ENCODE measurements at places on chromosomes 16 and 17.

DNA sequence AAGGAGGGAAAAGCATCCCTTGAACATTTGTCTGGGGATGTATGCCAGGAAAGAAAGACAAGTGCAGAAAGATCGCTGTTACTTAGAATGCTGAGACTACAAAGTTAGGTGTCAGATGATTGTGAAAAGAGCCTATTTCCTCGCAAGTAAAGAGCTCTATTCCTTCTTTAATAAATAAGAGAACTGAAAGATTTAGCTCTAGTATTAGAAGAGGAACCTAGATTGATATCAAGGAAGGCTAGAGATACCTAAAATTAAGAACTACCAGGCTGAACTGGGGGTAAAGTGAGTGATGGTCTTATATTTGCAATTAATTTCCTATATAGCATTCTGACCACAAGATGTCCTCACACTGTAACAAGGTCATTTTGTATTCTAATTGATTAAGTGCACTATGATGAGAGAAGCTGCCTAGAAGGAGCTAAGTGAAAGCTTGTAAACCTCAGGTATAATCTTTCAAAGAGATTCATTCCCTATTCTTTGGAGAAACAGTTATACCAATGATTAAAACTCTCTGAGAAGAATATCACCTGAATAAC lies 62.3 kb downstream of the SSH2 start:
- no peak for DNase-seq

- no peak for DNase-seq
Observed at GRCh38 chr16:69424935-69425784, 741 bp downstream of the CYB5B start.

GRCh38 chr16:54240271-54241129 lies 46.1 kb downstream of the IRX3 start:
- no peak for DNase-seq

DNA sequence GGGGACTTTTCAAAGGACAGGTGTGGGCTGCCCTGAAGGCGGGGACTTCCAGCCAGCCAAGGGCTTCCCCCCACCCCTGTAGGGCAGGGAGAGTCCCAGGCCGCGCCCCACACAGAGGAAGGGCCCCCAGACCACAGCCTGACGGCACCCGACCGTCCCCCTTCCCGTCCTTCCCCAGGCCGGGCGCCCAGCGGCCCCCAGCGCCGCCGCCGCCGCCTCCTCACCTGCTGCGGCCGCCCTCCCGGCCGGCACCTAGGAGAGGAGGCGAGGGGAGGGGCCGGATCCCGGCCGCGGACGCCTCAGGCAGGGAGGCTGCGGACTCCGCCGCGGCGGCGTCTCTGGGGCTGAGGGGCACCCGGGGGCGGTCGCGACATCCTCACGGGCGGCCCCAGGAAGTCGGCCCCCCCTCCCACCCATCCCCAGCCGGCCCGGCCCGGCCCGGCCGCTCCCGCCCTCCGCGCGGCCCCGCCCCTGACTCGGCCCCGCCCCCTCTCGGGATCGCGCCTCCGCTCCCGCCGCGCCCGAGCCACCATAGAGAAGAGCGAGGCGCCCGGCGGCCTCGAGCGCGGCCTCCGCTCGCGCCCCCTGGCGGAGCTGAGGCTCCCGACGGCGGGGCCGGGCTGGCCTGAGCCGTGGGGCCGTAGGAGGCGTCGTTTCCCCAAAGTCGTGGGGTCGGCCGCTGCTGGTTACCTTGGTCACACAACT lies 25.5 kb upstream of the RFFL start:
- DNase-seq = peak; percentile 90

- no peak for DNase-seq
Observed at GRCh38 chr16:85978291-85978775, 79.4 kb downstream of the IRF8 start.

DNA sequence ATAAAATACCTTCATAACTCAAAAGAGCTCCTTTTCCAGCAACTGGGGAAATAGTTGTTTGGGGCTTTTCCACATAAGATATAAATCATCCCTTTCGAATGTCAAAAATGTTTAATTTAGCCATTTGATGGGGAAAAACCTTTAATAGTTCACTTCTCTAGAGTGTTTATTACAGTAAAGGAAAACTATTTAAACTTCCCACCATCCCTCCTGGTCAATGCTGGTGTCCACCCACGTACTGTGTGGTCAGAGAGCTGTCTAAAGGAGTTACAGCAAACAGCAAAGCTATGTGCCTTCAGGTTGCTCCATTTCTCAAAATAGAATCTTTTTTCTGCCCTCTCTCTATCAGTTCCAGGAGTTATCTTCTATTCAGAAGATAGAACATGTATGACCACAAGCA lies 33.5 kb downstream of the KANSL1 start:
- no peak for DNase-seq

GRCh38 chr17:77049440-77049839 lies 91.3 kb upstream of the SEC14L1 start:
- DNase-seq = no peak

GRCh38 chr16:566475-567372 lies at the start of gene NHLRC4:
TSS of gene NHLRC4 (plus strand) at chr16:567005. CDS start at chr16:568048, 1,043 bp downstream.
- DNase-seq = peak; percentile 71

DNA sequence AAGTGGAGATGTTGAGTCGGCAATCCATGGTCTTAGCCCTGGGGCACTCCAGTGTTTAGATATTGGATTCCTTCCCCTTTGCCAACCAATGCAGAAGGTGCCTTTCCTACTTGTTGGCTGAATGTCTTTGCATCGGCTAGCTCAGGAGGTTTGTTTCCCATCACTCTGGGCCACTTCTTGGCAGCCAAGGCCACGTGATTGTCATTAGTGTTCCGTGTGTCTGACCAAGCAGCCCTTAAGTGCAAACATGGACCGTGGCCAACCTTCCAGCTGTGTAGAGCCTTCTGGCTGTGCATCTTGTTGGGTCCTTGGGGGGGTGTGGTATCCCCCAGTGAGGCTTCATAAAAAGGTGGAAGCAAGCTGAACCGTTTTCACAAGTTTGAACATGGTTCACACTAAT lies 66.0 kb downstream of the GNAO1 start:
- no peak for DNase-seq

GRCh38 chr17:40065769-40066510 lies 3.2 kb downstream of the THRA start:
- DNase-seq = no peak

DNA sequence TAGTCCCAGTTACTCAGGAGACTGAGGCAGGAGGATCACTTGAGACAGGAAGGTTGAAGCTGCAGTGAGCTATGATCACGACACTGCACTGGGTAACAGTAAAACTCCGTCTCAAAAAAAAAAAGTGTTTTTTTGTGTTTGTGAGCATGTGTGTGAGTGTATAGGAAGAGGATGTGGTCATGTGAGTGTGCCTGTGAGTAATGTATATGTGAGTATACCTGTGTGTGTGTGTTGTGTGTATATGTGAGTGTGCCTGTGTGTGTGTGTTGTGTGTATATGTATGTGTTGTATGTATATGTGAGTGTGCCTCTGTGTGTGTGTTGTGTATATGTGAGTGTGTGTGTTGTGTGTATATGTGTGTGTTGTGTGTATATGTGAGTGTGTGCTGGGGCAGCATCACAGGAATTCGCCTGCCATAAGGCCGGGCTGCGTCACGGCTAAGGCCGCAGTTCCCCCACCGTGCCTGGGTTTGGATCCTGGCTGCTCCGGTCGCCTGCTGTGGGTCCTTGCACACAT lies 21.4 kb upstream of the NPTX1 start:
- no peak for DNase-seq

DNA sequence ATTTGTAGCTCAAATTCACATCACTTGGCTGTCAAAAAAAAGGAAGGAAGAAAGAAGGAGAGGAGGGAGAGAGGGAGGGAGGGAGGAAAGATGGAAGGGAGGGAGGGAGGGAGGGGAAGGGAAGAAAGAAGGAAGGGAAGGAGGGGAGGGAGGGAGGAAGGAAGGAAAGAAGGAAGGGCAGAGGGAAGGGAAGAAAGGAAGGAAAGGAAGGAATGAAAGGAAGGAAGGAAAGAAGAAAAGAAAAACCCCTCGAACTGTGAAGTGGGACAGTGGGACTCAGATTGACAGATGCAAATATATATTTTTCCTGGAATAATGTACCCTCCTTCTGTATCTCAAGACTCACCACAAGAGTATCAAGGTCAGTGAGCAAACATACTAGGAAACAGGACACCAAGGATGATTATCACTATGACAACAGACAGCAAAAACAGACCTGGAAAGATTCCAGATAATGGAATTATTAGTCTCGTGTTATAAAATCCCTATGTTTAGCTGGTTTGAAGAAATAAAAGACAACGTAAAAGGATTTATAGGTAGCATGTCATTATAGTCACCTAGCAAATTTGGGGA lies 24.2 kb upstream of the ABCA3 start:
- DNase-seq = no peak

DNA sequence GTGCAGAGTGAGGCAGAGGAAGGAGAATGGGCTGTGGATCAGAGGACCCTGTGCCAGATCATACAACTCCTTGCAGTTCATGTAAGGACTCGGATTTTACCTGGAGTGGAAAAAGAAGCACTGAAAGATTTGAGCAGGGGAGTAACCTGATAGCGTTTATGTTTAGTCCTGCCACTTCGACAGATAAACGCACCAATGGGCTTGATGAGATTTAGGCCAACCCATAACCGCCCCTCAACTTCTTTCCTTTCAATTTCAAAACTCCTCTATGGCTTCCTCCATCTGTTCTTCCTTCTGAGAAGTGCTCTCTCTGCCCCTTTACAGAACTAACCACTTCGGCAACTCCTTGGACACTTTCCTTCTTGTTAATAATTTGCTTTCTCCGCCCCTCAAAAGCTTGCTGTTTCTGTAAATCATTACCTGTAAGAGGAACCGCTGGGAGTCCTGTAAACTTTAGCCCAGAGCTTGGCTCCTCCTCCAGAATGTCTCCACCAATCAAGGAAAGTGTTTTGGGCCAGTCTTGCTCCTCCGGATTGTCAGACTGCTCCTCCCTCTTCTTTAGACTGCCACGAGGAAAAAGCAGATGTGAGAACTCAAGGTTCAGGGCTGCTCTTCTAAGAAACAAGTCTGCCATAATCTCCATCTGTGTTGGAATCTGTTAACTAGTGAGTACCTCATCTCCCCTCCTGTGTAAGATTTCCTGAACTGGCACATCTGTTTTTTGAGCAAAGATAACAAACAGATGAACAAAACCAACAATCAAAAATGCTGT lies at the start of gene ACSM3:
Gene ACSM3 (plus strand): TSS at position 554 of the 772 bp plus-strand sequence. CDS start 6,021 bp downstream, outside the sequence.
- DNase-seq = peak; percentile 70

GRCh38 chr16:59597269-59597668 lies 863.2 kb upstream of the GOT2 start:
- no peak for DNase-seq

DNA sequence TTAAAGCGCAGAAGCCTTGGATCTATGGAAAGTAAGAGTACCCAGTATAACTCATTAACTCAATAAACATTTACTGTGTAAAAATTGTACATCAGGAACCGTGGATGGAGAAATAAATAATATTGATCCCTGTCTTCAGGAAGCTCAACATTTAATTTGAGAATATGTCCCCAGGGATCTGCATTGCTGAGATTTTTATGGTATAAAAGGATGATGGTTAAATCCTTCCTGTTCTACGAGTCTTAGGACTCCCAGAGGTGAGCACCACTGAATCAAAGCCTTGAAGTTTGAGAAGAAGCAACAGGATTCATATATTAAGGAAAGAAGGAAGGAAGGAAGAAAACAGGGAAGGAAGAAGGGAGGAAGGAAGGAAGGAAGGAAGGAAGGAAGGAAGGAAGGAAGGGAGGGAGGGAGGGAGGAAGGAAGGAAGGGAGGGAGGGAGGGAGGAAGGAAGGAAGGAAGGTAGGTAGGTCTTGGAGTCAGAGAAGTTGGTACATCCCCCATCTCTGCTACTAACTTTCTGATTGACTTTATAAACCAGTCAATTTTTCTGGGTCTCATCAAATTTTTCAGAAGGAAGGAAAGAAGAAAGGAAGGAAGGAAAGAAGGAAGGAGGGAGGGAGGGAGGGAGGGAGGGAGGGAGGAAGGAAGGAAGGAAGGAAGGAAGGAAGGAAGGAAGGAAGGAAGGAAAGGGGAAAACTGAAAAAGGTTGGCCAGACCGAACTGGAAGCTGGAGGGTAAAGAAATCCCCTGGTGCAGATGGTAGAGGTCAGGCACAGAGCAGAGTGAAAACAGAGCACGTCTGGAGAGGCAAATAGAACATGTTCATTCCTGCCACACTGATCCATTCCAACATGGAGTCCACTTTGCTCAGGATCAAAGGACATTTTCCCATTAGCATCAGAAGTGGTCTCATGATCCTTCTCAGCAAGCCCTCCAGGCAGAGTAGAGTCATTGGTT lies 422.2 kb upstream of the CDH11 start:
- DNase-seq = no peak

GRCh38 chr16:62692685-62693084 lies 656.4 kb upstream of the CDH8 start:
- no peak for DNase-seq

- no peak for DNase-seq
Observed at GRCh38 chr16:15435216-15435864, 952 bp downstream of the BMERB1 start.

DNA sequence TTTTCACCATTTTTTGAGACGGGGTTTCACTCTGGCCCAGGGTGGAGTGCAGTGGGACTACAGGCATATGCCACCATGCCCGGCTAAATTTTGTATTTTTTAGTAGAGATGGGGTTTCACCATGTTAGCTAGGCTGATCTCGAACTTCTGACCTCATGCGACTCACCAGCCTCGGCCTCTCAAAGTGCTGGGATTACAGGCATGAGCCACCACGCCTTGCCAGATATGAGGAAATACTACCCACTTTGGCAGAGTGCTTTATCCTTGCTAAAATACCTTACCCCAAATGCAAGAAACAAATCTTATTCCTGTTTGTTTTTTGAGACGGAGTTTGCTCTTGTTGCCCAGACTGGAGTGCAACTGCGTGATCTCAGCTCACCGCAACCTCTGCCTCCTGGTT lies 62.9 kb upstream of the MGAT5B start:
- DNase-seq = no peak

DNA sequence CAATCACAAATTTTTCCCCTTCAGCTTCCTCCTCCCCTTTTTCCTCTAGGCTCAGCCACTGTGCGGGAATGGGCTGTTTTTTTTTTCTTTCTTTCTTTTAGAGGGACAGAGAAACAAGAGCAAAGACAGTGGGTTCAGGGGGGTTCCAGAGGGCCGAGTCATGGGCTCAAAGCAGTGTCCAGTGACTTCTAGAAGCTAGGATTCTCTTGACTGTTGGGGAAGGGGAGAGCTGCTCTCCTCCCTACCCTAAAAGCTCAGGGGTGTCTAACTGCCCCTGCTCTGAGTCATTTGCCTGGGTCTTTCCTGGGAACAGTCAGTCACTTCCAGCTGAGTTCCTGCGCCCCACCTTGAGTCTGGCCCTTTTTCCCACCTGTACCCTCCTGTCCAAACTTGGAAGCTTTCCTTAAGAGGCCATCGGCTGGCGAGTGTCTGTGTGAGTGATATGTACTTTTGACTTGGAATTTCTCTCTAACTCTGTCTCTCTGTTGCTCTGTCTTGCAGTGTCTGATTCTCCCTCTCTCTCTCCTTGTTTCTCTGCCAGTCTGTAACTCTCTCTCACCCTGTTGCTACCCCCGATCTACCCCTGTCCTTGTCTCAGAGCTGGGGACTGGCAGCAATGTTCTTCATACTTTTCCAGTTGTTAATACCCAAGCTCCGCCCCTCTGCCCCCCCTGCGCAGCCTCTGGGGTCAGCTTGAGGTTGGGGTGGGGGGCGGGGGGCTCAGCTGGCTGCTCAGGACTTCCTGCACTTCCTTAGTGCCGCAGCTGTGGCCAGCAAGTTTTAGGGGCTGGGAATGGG lies 2.4 kb downstream of the THRA start:
- no peak for DNase-seq

GRCh38 chr16:4826526-4826925 lies 20.6 kb downstream of the GLYR1 start:
- no peak for DNase-seq

- DNase-seq = no peak
Observed at GRCh38 chr16:85068746-85069145, 41.2 kb downstream of the KIAA0513 start.

Data from activated CD4-positive, alpha-beta T cell treated with anti-CD3 and anti-CD28 coated beads for 48 hours (primary cell).